Mesothelial cell of epicardium (in vitro differentiated cells): ENCODE measurements at places on chromosomes 5 and 9.

DNA sequence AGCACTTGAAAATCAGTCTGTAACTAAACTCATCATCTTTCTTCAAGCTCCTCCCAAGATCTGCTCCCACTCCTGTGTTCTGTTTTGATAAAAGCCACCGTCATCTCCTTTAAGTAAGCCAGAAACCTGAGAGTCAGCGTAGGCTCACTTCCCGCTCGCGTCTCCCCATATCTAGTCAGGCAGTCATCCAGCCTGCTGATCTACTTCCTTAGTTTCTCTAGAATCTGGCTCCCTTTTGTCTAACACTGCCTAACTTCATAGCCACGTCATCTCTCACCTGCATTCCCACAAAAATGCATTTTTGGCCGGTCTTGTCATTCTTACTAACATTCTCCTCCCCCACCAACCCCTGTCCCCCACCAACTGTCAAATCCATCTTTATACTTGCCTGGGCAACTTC, 3.0 kb upstream of the TJP2 start:
- no peak for DNase-seq

GRCh38 chr9:82513242-82513751, 524.7 kb downstream of the SPATA31D1 start:
- peak; percentile 37 for DNase-seq

GRCh38 chr5:135396459-135397055, 2.5 kb downstream of the MACROH2A1 start:
- DNase-seq, result no peak

DNA sequence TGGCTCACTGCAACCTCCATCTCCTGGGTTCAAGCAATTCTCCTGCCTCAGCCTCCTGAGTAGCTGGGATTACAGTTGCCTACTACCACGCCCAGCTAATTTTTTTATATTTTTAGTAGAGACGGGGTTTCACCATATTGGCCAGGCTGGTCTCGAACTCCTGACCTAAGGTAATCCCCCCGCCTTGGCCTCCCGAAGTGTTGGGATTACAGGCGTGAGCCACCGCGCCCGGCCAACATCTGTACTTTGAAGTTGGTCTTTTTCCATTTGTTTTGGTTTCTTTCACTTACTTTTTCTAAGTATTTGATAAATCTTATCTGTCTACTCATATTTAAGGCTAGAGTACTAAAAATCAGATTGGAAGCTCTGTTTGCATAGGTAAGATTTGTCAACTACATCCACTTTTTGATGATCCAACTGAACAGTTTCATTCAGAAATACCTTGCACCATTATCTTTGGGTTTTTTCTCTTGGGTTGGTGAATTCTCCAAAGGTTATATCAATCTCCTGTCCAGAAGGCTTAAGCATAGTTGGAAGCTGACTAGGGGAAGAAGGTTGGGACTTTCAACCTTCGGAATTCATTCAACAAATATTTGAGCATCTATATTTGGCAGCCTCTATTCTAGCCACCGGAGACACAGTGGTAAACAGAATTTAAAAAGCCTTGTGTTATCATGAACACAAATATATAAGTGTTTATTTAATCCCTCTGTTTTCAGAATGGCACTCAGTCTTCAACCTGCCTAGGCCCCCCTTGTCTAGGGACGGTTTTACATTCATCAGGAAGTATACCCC, 489.1 kb downstream of the RAB3C start:
- no peak for DNase-seq

DNA sequence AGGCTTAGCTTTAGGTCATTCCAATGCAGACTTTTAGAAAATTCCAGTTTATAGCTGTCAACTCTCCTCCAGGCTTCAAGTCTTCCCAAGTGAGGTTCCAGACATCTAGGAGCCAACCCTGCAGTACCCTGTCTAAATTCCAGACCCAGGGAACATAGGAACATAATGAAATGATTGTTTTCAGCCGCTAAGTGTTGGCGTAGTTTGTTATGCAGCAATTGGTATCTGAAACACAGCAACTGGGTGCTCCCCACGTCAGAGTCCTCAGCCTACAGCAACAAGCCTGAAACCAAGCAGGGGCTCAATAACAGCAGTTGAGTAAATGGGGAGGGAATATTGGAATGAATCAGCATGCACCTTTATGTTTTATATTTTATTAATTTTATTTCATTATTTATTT, 66.8 kb downstream of the BOD1 start:
- no peak for DNase-seq

GRCh38 chr5:6470672-6471071, 22.0 kb downstream of the UBE2QL1 start:
- no peak for DNase-seq

GRCh38 chr9:93033531-93033930, 25.0 kb upstream of the SUSD3 start:
- DNase-seq, result no peak

DNA sequence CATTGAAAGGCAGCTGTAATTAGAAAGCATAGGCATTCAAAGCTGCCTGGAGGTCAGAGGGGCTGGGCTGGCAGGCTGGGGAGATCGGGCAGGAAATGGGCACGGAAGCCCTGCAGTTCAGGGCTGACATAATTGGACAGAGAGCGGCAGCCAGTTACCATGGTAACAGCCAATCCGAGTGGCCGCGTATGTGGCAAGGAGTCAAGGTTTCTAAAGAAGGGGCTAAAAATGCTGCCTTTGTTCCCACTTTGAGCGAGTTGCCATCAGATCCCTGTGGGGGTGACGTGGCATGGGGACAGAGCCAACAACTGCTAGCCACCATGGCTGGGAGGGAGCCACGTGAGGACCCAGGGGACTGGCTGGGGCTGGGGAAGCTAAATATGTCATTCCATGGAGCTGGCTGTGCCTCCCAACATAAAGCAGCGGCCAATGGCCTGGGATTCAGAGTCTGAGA, 44.7 kb upstream of the NDFIP1 start:
- DNase-seq, result no peak

- no peak for DNase-seq
Observed at GRCh38 chr9:22009506-22009867, 382 bp upstream of the CDKN2B start.

- no peak for DNase-seq
Observed at GRCh38 chr9:108108280-108108851, 618.8 kb upstream of the KLF4 start.

DNA sequence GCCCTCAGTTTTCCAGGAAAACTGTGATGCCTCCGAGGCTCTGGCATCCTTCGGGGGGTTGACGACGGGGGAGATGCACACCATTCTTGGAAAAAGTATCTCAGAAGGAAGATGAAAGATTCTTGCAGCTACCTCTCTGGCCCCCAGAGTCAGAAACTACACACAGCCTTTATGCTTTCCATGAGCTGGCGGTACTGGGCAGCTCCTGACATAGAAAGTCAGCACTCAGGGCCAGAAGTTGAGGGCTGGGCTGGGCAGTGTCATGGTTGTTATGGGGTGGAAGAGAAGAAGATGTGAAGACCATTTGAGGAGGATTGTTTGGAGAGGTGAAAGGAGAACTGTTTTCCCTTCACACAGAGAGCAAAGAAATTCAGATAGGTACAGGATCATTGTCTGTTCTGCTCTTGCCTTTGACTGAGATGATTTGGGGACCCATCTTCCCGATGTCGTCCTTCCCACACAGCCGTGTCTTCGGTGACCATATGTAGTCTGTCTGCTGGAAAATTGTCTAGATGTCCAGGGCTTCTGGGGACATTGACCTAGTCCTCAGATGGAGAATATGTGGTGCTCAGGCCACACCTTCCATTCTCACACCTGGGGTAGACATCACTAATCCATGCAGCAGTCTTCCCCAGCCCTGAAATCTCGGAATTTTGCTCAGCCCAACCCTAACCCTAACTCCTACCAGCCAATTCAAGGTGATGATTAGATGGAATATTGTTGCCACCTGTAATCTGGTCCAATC, 237.1 kb downstream of the CACNA1B start:
- DNase-seq, result no peak

- DNase-seq, result no peak
Observed at GRCh38 chr5:204966-205670, 12.8 kb downstream of the CCDC127 start.

DNA sequence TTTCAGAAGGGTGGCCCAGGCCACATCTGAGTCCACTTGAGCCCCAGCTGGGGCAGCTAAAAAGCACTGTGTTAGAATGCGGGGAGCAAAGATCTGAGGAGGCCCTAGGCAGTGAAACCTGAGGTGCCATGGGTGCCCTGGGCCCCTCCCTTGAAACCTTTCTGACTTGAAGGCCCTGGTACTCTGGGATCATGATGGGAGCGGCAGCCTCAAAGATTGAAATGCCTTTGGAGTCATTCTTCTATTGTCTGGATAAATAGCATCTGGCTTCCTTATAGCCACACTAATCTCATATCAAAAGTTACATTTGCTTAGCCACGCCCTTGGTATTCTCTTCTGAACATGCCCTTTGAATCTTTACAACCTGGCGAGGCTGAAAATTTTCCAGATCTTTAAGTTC, 7.7 kb upstream of the SEMA5A start:
- no peak for DNase-seq

DNA sequence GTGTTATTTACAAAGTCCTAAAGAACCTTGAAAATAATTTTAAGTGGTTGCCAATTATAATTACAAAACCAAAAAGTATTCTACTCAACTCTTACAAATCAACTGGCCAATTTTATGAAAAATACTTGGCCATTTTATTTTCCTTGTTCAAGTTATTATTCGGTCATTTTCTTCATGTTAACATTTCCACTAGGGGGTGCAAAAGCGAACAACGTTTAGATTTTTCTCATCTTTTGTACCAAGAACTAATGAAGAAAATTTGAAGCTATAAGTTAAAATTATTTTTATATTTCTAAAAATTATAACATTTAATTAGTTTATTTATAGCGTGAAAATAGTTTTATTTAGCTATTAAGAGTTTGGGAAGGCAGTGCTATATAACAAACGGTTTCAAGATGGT, 1453.3 kb downstream of the MAT2B start:
- no peak for DNase-seq

DNA sequence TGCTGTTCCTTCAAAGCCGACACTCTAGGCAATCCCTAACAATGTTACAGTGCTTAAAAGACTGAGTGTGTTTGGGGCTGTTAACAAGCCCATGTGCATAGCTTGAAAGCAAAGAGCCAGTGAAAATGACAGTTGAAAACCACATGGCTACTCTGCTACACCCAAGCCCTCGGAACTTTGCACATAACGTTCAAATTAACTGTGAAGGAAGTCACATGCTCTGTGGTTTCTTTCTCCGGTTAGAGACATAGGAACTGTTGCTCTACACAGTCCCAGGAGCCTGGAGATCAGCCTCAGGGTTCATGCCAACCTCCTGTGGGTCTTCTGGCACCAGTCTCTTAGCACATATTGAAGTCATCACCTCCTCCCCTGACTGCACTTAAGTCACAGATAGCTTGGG, 51.1 kb downstream of the C9orf152 start:
- no peak for DNase-seq

- DNase-seq, result no peak
Observed at GRCh38 chr5:177509991-177510566, 453 bp upstream of the DOK3 start.

DNA sequence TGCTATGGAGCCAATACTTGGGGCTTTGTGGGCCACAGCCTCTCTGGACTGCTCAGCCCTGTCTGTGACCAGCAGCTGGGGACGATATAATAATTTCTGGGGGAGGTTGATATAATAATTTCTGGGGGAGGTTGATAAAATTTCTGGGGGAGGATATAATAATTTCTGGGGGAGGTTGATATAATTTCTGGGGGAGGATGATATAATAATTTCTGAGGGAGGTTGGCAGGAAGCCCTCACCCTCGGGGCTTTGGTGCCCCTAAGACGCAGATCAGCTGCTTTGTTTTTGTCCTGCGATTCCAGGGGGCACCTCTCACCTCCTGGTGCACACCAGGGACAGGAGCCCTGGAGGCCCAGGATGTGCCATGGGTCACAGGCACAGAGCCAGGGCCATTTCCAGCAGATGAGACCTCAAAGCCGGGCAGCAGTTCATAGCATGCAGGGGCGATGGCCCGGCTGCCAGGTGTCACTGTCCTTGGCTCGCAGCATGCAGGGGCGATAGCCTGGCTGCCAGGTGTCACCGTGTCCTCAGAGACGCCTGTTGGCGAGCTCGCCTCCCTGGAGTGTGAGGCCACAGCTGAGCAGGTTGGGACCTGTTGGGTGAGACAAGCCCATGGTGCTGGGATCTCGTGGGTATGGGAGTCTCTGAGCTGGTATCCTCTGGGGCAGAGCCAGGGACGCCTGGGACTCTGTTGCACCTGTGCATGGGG, 3.8 kb upstream of the TOR4A start:
- no peak for DNase-seq

- DNase-seq, result no peak
Observed at GRCh38 chr9:19493174-19493811, 84.5 kb downstream of the ACER2 start.

DNA sequence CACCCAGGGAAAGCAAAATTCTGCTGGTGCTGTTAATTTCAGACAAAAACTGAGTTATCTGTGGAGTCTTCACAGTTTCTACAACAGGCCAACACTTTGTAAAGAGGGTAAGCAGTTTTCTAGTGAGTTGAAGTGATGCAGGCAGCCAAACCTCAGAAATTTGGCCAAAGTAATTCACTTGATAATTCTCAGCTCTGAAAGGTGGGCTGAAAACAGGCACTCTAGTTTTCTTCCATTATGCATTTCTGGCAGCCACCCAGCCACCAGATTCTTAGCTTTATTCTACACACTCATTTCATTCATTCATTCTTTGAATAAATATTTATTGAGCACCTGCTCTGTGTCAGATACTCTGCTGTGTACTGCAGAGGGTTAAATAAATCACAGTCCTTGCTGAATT, 184.2 kb downstream of the RAB3C start:
- DNase-seq, result no peak

DNA sequence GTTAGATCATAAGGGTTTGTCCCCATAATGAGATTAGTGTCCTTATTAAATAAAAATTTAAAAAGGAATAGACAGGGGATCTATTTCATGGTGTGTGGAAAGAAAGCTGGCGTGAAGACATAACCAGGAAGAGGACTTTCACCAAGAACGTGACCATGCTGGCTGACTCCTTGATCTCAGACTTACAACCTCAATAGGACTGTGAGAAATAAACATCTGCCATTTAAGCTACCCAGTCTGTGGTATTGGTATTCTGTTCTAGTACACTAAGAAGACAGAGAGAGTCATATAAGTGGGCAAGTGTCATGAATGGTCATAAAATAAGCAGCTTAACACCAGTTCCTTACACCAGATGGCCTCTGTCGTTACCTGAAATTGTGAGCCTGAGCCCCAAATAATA, 259.4 kb upstream of the CCNG1 start:
- no peak for DNase-seq

DNA sequence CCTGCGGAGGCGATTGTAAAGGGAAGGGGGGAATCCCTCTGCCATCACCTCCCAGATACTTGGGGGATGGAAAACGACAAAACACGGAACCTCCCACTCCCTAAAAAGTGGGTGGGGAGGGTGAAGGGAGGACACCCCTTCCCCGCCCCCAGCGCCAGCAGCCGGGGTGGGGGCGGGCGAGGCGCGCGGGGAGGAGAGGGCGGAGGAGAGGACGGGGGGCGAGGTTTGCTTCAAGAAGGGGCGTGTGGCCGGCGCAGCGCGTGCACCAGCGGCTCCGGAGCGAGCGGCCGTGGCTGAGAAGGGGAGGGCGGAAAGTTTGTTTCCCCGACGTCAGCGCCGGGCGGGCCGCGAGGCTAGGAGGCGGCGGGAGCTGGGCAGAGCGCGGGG, at the start of gene PRRX2:
PRRX2 (plus strand) TSS at position 259 of the 387 bp plus-strand sequence. CDS start 221 bp downstream, outside the sequence.
- DNase-seq, result peak; percentile 52

GRCh38 chr9:36325081-36325828, 67.0 kb upstream of the GNE start:
- no peak for DNase-seq

GRCh38 chr9:103301051-103301450, 305.9 kb downstream of the CYLC2 start:
- DNase-seq, result no peak

- no peak for DNase-seq
Observed at GRCh38 chr5:157029457-157029856, 29.5 kb downstream of the HAVCR1 start.
